AML-193 (cell line): ENCODE measurements at places on chromosomes 6 and 20.
A peak's percentile ranks its signal among the peaks of the same experiment; 100 is the strongest.

DNA sequence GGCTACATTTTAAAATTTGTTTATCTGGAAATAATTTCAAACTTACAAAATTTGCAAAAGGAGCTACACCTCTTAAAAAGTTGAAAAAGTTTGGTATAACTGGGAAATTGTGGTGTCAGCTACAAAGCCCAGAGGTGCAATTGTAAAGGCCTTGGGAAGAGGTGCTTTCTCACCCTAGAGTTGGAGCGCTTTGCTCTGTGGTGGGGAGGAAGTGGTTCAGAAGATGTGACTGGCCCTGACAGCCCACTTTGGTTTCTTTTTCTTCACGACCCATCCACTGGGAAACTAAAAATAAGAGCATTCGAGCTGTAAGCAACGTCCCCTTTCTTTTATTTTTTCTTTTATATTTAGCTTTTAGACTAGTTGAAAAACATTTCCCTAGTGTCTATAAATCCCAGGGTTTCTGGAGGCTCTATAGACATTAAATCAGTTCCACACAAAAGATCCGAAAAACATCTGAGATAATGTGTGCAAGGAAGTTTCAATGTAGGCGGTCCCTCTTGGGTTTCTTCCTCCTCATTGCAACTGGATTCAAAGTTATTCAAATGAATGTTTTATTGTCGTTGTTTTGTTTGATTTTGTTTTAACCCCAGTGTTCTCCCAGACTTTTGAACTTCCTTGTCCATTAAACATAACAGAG lies 397.8 kb downstream of the KIF16B start:
- no peak for DNase-seq

DNA sequence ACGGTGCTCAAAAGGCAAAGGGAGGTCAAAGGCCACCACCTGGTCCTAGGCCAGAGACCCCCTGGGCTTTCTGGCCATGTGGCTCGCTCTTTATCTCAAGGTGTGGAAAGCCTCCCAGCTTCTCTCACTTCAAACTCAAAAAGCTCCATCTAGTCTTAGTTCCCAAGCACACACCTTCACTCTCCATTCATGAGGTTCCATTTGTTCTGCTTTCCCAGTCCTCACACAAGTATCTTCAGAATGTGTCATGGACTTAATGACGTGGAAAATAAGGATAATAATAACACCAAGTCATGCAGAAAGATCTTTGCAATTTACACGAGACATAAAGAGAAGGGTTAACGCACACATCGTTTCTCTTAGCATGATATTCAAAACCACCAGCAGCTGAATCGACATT lies 219.3 kb downstream of the GMDS start:
- DNase-seq = no peak

DNA sequence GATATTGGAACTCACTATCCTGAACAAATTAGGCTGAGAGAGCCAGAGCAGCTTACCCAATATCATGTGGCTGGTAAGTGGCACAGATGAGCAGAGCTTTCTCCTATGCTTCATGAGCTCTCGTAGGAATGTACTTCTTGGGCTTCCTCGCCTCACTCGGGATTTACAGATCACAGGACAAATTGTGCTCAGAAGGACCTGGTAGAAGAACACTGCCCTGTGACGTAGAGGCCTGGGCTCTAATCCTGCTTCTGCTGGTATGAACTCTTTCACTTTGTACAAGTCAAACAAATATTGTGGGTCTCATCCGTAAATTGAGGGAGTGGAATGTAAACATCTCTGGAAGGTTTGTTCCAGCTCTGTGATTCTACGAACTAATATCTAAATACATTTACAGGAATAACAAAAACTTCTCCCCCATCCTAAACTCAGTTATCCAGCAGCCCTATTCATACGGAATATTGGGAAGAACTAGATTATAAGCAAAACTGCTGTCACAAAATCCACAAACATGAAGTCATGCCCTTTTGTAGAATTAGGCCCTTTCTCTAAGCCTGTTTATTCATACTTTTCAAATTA lies 187.6 kb downstream of the CLIC5 start:
- DNase-seq = no peak

DNA sequence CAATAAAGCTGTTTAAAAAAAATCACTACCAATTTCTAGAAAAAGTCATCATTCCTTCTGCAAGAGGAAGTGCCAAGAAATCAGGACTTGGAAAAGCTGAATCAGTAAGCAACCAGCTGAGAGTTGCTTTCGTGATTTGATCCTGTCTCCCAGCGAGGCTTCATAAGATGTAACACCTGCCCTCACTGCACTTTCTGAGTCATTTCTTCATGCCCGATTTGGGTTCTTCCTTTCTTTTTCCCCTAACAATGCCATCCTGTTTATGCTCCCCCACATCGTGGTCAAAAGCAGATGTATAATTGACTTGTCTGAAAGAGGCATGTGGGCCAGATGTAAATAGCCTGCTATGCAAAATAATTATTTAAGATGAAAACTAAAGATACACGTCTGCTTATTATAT lies 52.1 kb downstream of the RIPOR2 start:
- no peak for DNase-seq

- DNase-seq = no peak
Measured at GRCh38 chr6:133359256-133359655, 118.1 kb downstream of the EYA4 start.

- no peak for DNase-seq
Measured at GRCh38 chr20:53413186-53413631, 180.4 kb downstream of the ZNF217 start.

GRCh38 chr6:39044181-39044580 lies 4.4 kb upstream of the GLP1R start:
- no peak for DNase-seq

- DNase-seq = no peak
Measured at GRCh38 chr6:110037726-110038295, 59.7 kb downstream of the GPR6 start.

- DNase-seq = no peak
Measured at GRCh38 chr6:170274713-170275560, 15.9 kb downstream of the DLL1 start.

GRCh38 chr20:11234181-11234580 lies 560.4 kb upstream of the JAG1 start:
- DNase-seq = no peak

- DNase-seq = no peak
Measured at GRCh38 chr6:165040440-165040839, 269.0 kb downstream of the C6orf118 start.

GRCh38 chr20:1297486-1297885 lies 31.4 kb downstream of the SNPH start:
- DNase-seq = no peak

DNA sequence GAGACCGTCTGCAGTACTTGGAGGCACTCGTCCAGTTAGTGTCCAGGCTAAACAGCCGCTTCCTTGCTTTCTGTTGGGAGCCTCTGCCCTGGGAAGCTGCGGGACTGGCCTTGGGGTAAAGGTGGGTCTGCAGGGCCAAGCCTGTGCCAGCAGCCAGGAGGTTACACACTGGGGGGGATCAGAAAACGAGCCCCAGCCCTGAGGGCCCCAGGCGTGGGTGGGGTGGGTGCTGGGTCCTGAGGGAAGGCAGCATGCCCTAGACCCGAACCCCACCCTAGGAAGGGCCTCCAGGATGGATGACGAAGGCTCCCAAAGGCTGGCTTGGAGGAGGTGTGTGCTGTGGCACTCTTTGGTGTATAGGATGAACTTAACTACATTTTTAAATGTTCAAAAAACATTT lies 335.2 kb downstream of the ZFAND3 start:
- DNase-seq = no peak

GRCh38 chr6:3334555-3334954 lies 75.8 kb downstream of the PSMG4 start:
- DNase-seq = no peak

- DNase-seq = peak; percentile 85
Measured at GRCh38 chr6:81758221-81758620, 5.7 kb upstream of the TENT5A start.

- DNase-seq = peak; percentile 71
Measured at GRCh38 chr6:109397020-109397419, 14.8 kb upstream of the CD164 start.

- no peak for DNase-seq
Measured at GRCh38 chr6:5976811-5977210, 29.9 kb downstream of the NRN1 start.

DNA sequence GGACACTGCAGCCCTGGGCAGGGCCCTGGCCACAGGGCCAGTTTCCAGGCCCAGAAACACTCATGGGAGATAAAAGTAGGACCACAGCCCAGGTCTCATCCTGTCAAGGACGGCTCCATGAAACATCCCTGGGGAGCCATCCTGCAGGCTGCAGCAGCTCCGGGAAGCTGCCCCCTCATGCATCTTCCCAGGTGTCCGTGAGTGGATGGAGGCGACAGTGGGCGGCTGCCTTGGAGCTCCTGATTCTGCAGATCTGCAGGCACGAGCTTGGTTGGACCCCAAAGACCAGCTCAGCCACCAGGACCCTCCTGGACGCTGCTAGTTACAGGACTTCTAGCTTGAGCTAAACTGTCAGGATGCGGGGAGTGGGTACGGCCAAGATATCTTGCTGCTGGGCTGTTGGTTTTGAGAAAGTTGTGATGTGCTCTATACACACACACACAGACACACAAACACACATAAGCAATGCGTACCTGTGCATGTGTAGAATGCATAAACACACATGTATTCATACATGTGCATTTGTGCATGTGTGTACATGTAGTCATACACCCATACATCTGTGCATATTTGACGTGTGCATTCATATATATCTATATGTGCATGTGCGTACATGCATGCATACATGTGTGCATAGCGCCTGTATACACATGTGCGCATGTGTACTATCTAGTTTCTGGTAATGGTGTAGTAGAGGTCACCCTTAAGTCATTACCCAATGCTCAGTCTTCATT lies 297.8 kb downstream of the TAF4 start:
- DNase-seq = no peak
